IPS DF 19.7 (cell line): ENCODE measurements at places on chromosomes 16 and 17.
A peak's percentile ranks its signal among the peaks of the same experiment; 100 is the strongest.

DNA sequence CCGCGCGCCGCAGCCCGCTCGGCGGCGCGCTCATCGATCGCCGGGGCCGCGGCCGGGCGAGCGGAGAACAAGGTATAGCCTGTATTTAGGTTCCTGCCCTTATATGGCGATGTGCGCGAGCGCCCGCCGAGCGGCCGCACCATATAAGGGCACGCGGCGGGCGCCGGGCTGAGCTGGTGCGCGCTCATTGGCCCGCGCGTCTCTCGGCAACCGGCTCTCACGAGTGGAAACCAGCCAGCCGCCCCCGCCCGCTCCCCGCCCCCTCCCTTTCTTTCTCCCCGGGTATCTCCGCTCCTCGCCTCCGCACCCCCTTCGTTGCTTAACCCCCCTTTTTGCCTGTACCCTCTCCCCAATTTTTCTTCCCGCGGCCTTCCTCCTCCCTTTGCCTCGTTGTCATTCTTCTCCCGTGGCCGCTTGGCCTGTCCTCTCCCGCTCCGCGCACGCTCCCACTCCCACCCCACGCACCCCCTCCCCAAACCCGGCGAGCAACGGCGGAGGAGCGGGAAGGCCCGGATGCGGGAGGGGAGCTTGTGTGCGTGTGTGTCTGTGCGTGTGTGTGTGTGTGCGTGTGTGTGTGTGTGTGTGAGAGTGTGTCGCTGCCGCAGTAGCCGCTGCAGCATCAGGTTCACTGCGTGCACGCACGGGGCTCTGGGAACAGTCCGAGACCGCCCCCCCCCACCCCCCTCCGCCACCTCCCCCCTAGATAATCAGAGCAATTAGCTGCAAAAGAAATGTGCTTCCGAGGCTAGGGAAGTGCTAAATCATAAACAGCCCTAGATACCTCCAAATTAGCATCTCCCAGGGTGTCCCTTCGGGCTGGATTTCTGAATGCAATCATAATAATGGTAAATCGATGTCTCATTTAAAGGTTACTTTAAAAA lies 13.5 kb upstream of the CBX8 start:
- no peak for DNase-seq

DNA sequence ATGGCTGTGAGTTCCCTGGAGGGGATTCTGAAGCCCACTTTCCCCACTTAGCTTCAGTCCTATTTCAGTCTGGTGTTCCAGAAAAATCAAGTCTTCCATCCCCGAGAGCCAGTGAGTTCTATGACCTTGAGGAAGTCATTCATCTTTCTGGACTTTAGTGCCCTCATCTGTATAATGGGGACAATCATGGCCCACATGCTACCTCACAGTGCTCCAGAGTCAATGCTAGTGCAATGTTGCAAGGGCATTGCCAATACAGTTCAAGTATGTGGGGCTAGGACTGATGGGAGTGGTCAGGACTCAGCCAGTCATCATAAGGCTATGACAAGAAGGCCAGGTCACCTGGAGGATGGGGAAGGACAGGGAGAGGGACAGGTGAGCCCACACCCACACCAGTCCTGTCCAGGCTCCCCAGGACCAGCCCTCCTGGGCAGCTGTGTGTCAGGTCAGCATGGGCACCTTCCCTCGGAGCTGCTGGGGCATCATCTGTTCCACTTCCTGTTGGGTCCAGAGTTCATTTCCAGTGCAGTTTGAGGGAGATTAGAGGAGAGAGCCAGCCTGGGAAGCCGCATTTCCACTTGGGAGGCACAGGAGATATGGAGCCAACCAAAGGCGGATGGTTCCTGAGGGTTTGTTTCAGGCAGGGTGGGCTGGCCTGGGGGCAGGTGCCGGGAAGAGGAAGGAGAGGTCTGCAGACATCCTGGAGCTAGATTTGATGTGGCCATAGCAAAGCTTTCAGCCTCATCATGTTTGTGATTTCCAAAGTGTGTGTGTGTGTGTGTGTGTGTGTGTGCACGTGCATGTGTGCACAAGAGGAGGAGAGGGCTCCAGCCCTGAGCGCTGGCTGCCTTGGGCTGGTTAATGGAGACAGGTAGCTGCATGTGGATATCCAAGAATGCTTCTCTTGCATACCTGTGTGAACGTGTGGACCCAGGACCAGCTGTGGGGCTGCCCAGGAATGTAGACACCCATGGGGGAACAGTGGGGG lies 3.9 kb upstream of the WNT9B start:
- DNase-seq = no peak

GRCh38 chr17:33302394-33302793 lies 9.3 kb upstream of the ASIC2 start:
- DNase-seq = no peak

DNA sequence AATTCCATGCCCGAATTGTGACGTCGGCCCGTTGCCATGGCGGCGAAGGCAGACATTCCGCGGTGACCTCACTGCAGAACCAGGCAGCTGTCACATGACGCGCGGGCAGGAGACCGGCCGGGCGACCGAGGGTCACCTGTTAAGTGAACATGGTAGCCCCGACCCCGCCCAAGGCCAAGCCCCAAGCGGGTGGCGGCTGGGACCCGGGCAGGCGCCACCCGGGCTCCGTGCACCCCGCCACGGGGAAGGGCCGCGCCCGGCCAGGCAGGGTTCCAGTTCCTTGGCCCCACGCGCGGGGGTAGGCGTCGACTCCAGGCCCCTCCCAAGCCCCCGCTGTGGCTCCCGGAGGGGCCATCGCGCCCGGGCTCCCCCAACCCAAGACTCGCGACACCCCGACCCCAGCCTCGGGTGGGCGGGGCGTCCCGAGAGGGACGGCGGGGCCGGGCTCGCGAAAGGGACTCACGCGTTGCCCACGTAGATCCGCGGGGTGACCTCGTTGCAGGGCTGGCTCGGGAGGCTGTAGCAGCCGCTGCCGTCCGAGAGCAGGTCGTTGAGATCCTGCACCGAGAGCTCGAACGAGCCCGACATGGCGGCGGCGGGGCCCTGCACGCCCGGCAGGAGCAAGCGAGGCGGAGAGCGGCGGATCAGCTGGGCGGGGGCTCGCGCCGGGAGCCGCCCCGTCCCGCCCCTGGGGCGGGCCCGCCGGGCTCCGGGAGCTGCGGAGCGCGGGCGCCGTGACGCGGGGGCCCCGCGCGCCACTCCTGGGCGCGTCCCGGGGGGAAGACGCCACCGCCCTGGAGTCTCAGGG lies at the start of gene DUSP3:
TSS of gene DUSP3 (minus strand) at position 641 of the 808 bp plus-strand sequence. CDS start at position 588, 53 bp downstream.
- peak; percentile 67 for DNase-seq

DNA sequence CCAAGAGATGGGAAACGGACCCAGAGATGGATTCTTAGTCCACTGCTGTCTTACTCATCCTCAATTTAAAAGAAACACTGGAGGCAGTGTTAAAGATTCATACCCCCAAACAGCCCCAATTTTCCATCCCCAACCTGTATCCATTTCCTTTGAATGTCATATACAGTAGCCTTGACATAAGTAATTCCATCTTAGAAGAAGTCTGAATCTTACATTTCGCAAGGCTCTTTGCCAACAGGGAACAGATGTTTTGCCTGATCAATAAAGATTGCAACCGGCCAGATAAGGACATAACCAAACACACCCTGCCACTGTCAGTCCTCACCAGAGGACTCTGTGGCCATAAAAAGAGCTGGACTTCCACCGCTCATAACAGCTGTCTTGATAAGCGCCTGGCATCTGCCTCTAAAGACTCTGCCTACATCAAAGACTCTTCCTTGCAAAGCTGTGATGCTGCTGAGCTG lies 59.0 kb upstream of the MED9 start:
- no peak for DNase-seq

- DNase-seq = no peak
These were observed 1.2 kb upstream of the ZDHHC1 start for GRCh38 chr16:67417333-67418061.

DNA sequence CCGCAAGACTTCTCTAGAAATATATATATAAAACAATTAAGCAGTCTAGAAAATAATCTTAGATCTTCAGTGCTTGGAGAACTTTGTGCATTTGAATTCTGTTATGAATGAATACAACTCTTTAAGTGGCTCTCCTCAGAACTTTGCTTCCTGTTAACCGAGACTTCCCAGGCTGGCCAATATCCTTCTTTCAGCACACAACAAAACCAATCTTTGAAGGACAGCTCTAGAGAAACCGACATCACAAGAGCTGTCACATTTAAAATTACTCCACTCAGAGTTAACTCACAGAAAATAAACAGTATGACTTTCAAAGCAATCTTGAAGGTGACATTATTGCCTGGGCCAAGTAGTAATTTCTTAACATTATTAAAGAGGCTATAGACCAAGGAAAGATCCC lies 49.7 kb upstream of the ITGA2B start:
- no peak for DNase-seq

DNA sequence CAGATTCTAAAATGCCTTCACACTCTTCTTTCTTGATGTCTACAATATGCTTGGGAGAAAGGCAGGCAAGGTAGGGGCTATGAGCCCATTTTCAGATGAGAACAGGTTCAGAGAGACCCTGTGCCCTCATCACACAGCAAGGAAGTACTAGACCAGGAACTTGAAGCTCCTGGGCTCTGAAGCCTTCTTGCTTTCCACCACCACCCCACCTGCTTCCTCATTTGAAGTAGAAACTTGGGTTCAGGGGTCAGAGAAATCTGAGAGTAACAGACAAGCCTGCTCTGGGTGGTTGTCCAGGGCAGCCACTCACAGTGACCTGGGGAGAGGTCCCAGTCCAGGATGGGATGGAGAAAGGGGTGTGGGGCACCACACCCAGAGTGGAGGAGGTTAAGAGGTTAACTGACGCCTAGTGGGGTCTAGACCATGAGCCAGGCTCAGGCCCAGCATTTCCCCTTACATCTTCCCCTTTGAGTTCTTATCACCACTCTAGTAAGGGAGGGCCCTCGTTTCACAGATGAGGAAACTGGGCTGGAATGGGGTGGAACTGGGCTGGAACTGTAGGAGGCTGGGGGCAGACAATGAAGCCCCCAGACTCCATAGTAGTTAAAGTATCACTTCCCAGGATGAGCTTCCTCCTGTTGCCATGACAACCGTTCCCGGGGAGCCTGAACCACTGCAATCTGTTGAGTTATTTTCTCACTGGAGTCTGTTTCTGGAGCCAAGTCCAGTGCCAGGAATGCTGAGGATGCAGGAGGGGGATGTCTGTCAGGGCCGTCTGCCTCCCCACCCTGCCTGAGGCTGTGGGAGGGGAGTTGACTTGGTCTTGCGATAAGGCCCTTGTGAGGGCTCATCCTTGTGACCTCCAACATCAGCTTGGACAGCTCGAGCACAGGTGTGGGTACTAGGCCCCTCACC lies 16.2 kb upstream of the PHF12 start:
- no peak for DNase-seq

DNA sequence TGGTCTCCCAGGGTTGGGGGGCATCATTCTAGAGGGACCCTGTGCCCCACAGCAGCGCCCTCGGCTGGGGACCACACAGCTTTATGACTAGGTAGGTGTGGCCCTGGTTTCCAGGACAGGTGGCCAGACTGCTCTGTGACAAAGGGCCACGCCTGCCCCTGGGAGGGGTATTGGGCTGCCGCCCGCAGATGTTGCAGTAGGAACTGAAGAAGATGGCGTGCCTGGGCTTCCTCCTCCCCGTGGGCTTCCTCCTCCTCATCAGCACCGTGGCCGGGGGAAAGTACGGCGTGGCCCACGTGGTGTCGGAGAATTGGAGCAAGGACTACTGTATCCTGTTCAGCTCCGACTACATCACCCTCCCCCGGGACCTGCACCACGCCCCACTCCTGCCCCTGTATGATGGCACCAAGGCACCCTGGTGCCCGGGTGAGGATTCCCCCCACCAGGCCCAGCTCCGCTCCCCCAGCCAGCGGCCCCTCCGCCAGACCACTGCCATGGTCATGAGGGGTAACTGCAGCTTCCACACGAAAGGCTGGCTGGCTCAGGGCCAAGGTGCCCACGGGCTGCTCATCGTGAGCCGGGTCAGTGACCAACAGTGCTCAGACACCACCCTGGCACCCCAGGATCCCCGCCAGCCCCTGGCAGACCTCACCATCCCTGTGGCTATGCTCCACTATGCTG lies at the start of gene SPPL2C:
TSS of gene SPPL2C (plus strand) at position 187 of the 681 bp plus-strand sequence. CDS start at position 213, 26 bp downstream.
- no peak for DNase-seq

GRCh38 chr16:12672986-12673385 lies 130.7 kb downstream of the CPPED1 start:
- no peak for DNase-seq

DNA sequence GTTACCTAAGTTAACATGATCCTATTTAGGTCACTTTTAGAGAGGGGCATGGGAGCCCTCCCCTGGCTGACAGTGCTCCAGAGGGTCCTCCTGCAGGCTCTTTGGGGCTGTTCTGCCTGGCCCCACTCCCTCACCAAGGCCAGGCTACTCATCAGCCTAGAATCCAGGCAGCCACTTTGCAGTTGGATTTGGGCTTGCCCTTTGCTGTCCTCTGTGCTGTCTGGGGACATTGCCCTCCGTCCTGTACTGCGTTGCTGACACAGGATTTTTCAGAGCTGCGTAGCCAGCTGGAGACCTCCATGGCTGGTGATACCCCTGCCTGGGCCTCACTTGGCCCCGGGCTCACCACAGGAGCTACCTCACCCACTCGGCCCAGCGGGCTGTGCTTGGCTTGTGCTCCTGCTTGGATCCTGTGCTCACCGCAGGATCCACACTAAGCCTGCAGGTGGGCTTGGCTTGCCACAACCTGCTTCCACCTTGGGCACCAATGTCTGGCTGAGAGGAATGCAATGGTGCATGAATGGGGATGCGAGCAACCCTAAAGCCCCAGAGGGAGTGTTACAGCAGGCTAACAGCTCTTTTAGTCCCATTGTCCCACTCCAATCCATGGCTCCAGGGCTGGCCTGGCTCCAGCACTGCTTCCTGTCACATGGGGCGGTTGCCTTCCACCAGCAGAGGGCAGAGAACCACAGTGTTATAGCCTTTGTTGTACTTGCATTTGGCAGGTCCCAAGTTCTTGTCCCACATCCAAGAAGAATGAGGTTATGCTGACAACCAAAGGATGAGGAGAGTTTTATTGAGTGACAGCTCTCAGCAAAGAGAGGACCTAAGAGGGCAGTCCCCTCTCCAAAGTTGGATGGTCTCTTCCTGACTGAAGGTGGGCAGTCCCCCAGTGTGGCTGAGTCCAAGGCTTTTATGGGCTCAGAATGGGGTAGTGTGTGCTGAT lies 21.5 kb downstream of the CCL4 start:
- DNase-seq = no peak

DNA sequence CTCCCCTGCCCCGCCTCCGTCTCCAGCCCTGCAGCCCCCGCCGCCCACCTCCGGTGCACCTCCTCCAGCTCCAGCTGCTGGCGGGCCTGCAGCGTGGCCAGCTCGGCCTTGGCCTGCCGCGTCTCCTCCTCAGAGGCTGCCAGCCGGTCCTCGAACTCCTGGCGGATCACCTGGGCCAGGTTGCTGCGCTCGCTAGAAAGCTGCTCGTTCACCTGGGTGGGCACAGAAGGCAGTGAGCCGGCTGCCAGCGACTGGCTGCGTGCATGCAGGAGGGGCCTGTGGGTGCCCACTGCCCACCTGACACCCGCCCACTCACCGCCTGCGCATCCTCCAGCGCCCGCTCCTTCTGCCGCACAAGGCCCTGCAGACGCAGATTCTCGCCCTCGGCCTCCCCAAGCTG lies 24.6 kb upstream of the AATK start:
- no peak for DNase-seq

DNA sequence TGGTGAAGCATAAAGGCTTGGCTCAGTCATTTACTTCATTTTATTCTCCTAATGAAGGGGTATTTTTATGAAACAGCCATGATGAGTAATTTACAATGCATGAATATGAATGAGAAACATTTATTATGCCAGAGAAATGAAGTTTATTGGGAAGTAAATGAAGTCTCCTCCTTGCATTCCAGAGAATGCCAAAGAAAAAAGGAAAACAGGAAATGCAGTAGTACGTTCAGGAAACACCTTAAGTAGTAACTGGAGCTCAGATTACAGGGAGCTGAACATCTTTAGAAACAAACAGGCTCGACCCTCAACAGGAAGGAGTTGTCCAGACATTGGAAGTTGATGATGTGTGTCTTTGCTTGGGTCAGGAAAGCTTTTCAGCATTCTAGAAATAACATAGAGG lies 4.6 kb downstream of the KRT34 start:
- no peak for DNase-seq
